ENCODE measurements at places on chromosomes 6 and 20. TPM values are rescaled to one million over a fixed set of nuclear protein-coding genes. Genes with fewer than 3 reads are reported as not detected.
A peak's percentile ranks its signal among the peaks of the same experiment; 100 is the strongest.

GRCh38 chr20:37880726-37881591, 22.0 kb upstream of the VSTM2L start:
- ATAC-seq: no peak

The TNFRSF21 gene
- total RNA-seq: 15.7 TPM

- no peak for ATAC-seq
Observed at GRCh38 chr20:3021777-3022176, 21.6 kb upstream of the GNRH2 start.

The EEF1A2 gene
- 14.4 TPM for total RNA-seq

The SIGLEC1 gene
- 0.61 TPM for total RNA-seq

The APCDD1L gene
- total RNA-seq: 6.1 TPM

DNA sequence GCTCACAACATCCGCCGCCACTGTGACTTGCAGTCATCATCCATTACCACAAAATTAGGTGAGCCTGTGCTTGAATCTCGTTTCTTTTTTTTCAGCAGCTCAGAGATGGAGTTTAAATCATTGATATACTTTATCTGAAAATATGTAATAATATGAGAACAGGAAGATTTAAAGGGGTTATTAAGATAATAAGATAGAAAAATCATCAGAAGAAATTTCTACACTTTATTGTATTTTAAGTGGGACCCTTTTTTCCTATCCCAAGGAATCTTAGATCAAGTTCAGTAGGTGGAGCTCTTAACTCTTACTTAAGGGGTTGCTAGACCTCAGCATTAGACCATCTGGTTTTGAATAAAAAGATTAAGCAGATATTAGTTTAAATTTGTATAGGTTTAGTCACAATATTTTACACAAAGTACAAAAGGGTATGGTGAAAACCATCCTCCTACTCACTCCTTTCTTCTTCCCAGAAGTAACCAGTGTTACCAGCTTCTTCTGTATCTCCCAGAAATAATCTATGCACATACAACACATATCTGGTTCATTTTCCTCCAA, 9.4 kb upstream of the NCOA7 start:
- no peak for ATAC-seq

- ATAC-seq: peak; percentile 16
Observed at GRCh38 chr20:38727607-38728190, 3.4 kb downstream of the SLC32A1 start.

The PFDN6 gene
- total RNA-seq: 168 TPM

The BMP7 gene
- total RNA-seq: 1.1 TPM

The ANKEF1 gene
- 5.0 TPM for total RNA-seq

DNA sequence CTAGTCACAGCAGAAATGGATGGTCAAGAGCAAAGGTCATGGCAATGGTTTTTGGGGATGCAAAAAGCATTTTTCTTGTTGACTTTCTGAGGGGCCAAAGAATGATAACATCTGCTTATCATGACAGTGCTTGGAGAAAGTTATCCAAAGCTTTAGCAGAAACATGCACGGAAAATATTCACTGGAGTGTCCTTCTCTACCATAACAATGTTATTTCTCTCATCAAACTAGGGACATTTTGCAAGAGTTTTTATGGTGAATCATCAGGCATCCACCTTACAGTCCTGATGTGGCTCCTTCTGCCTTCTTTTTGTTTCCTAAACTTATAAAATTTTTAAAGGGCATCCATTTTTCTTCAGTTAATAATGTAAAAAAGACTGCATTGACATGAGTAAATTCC, 302.3 kb downstream of the HIVEP2 start:
- no peak for ATAC-seq

GRCh38 chr20:59182401-59183044, 18.9 kb downstream of the ZNF831 start:
- ATAC-seq: no peak

DNA sequence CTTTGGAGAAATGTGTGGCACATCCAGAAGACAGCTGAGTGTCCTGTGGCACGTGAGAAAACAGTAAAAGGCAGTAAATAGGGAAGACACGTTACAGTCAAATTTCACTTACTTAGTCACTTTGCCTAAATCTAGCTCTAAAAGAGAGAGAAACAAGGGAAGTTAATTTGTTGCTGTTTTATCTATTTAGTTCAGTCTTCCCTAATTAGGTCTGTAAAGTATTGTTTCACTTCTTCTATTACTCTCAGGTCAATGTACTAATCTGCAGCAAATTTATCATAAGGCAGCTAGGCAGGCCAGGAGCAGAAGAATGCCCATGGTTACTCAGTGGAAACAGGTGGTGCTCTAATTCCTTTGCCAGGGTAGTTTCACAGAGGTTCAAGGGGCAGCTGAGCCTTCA, 124.3 kb upstream of the CNR1 start:
- ATAC-seq: no peak

DNA sequence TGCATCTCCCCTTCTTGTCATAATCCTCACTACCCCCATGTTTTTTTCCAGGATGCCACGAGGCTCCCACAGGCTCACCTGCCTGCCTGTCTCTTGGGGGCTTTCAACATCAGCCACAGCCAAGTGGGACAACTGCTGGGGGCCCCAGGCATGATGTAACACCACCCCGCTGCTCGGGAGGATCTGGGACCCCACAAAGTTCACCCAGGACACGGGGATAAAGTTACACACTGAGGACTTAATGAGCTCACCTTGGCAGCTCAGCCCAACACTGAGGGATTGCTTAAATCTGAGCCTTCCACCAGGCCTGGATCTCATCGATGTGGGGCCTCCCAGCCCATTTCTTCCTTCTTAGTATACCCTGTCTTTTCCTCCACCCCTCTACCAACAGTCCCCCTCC, 56.4 kb upstream of the NNAT start:
- ATAC-seq: no peak

The BPI gene
- total RNA-seq: 1.1 TPM

DNA sequence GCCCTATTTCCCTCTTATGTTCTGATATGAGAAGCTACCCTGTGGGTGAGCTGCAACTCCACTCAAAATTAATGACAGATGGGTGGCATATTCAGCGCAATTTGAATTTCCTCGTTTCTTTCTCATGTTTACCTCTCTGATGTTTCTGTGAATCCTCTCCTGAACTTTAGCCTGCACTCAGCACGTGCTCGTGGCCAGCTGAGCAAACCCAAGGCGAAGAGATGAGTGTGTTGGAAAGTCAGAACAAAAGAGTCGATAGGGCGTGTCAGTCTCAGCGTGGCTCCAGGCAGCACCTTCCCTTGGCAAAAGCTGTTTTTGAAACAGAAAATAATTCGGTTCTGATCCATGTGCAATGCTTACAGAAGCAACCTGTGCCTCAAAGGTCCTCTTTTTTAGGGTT, 226.1 kb upstream of the GMDS start:
- no peak for ATAC-seq

- no peak for ATAC-seq
Observed at GRCh38 chr20:34712525-34713192, 8.5 kb downstream of the TP53INP2 start.

DNA sequence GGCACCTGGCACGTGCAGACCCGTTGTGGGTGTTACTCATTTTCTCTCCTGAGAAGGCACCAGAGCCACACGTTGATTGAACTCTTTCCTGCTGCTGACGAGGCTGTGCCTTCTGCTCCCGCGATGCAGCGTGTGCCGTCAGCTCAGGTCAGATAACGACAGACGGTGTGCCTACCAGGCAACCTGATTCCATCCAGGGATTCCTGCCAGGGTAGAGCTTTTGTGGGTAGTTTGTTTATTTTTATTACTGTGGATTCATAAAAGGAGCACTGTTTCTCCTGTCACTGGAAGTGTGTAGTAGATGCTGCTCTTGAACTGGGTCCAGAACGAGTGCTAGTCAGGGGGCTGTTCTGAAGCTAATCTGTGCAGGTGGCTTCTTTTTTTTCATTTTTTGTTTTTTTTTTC, 20.7 kb downstream of the PRPF6 start:
- ATAC-seq: no peak

The HLA-DOA gene
- 3.0 TPM for total RNA-seq

- peak; percentile 75 for ATAC-seq
Observed at GRCh38 chr6:145539831-145540230, 195.5 kb downstream of the EPM2A start.

- peak; percentile 30 for ATAC-seq
Observed at GRCh38 chr6:26032340-26033084, 54.7 kb upstream of the HFE start.

- no peak for ATAC-seq
Observed at GRCh38 chr6:2038092-2038491, 207.3 kb downstream of the GMDS start.

GRCh38 chr6:26234421-26235301, 130.3 kb upstream of the BTN3A2 start:
- ATAC-seq: peak; percentile 88

GRCh38 chr6:37083243-37084138, 78.0 kb downstream of the FGD2 start:
- peak; percentile 30 for ATAC-seq

The SLC17A1 gene
- total RNA-seq: not detected

- ATAC-seq: no peak
Observed at GRCh38 chr6:52696418-52696817, 25.5 kb downstream of the TMEM14A start.

GRCh38 chr20:52060794-52061714, 130.5 kb downstream of the ZFP64 start:
- peak; percentile 84 for ATAC-seq

- no peak for ATAC-seq
Observed at GRCh38 chr6:53259860-53260580, 88.7 kb downstream of the ELOVL5 start.

DNA sequence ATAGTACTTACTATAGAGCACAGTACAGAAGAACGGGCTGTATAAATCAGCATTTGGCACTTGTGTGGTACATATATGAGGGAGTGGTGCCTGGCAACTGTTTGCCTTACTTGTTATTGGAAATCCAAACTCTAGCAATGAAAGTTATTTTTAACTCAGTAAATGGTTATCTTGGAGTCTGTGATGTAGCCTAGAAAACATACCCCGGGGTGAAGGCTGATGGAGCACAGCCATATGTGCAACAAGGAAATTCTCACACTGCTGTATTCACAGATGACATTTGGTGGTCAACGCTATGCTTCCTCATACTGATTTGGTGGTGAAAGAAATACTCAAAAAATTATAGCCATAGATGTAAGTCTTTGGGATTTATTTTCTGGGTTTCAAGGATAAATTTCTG, 807.5 kb upstream of the FLRT3 start:
- ATAC-seq: no peak

GRCh38 chr6:154951345-154952200, 43.5 kb upstream of the TIAM2 start:
- ATAC-seq: no peak

The BNIP5 gene
- total RNA-seq: not detected

DNA sequence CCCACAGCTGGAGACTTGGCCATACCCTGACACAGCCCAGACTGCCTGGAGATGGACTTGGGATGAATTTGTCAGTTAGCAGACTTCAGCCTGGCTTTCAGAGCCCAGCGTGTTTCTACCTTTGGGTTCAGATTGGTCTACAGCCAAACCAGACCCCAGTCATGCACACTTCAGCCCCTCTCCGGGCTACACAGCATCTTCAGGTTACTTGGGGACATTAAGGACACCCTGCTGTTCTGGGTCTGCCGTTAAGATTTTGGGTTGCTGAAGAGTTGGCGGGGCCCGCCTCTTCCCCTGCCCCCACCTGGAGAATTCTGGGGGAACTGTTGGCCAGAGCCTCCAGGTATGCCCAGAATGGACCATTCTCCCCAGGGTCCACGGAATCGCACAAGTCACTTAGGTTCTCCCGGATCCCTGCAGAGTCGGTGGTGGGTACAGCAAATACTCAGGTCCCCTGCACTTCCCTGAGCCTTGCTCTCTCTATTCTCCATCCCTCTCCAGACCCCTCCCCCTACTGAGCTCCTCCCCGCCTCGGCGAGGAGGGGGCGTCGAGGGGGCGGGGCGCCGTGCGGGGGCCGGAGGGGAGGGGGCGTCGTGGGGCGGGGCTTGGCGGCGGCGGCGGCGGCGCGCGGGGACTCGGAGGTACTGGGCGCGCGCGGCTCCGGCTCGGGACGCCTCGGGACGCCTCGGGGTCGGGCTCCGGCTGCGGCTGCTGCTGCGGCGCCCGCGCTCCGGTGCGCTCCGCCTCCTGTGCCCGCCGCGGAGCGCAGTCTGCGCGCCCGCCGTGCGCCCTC, at the start of gene PTK7:
Gene PTK7, plus strand, starts transcription at position 645 of the 794 bp plus-strand sequence. CDS start 175 bp downstream, outside the sequence.
- ATAC-seq: peak; percentile 45

The SYNDIG1 gene
- 27.4 TPM for total RNA-seq

The IL22RA2 gene
- not detected for total RNA-seq

The GSTA2 gene
- not detected for total RNA-seq

DNA sequence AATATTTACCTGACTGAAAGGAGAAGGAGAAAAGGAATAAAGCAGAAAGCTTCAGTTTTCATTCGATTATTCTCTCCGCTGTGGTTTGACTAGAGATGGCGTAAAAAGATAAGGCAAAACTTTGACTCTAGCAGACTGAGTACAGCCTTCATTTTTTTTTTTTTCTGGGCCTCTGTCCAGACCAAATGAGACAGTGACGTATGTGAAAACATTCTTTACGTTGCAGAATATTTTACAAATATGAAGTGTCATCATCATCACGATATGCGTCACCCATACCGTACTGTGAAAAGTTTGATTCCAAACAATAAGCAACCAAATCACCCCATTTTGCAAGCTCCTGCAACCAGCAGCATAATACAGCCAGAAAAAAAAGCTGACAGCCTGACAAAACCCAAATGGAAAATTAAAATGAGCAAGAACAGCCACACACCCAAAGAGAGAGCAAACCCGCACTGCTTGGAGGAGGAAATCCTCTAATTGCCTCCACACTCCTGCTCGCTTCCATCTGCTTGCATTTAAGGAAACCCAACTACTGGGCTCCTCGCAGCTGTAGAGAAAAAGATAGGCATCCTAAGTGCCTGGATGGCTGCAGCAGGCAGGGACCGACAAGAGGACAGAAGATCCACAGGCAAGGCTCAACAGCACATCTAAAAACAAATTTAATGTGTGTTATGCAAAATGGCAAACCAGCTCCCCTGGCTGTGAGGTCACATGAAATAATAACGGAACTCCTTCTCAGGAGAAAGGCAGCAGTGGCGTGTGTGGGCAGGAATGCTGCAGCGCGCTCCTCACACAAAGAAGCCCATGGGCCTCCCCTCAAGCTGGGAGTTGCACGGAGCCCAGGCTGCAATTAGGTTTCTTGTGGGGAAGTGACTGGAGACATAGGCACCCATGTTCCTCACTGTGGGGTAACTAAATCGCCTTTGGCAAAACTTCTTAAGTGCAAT, 113.1 kb downstream of the FYN start:
- peak; percentile 78 for ATAC-seq

GRCh38 chr20:58755766-58756449, 63.3 kb downstream of the NPEPL1 start:
- no peak for ATAC-seq
